ENCODE measurements at places on chromosomes 13 and 19.

DNA sequence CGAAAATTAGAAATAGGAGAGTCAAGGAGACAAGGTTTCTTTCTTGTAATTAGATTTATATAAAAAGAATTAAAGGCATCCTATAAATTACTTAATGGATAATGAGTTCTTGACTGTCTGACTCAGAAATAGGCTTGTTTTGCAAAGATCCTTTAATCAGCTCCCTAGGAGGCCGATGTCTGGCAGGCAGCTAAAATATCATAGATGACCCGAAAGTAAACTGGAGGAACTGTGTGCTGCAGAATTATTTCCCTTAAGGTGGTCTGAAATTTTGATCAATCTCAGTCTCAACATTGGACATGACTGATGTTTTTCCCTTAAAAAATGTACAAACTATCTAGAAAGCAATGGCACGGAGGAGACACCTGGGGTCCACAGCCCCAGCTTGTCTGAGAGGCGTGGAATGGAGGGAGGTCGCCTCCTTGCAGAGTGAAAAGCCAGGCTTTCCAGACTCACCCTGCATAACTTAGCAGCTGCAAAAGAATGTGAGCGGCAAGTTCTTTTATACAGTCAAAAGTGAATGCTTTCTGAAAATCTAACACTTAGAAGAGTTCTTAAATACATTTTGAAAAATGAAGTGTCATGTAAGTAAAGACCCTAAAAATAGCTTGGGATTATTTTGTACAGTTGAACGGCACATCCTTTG, 44.8 kb downstream of the MBNL2 start:
- no peak for DNase-seq

DNA sequence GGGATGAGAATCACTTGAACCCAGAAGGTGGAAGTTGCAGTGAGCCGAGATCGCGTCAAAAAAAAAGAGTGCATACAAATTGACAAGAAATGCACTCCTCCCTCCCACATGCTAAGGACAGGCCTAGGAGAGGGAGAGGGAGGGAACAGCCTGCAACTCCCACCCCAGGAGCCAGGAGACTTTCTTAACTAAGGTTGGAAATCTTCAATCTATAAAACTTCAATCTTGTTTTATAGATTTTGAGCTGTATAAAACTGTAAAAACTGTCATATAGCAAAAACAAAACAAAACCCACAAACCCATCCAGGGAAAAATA, 1.3 kb upstream of the SYCN start:
- no peak for DNase-seq

GRCh38 chr19:58407658-58408151, 744 bp upstream of the ZNF584 start:
- no peak for DNase-seq

GRCh38 chr19:35895911-35896642, 4.3 kb downstream of the NFKBID start:
- DNase-seq = no peak

DNA sequence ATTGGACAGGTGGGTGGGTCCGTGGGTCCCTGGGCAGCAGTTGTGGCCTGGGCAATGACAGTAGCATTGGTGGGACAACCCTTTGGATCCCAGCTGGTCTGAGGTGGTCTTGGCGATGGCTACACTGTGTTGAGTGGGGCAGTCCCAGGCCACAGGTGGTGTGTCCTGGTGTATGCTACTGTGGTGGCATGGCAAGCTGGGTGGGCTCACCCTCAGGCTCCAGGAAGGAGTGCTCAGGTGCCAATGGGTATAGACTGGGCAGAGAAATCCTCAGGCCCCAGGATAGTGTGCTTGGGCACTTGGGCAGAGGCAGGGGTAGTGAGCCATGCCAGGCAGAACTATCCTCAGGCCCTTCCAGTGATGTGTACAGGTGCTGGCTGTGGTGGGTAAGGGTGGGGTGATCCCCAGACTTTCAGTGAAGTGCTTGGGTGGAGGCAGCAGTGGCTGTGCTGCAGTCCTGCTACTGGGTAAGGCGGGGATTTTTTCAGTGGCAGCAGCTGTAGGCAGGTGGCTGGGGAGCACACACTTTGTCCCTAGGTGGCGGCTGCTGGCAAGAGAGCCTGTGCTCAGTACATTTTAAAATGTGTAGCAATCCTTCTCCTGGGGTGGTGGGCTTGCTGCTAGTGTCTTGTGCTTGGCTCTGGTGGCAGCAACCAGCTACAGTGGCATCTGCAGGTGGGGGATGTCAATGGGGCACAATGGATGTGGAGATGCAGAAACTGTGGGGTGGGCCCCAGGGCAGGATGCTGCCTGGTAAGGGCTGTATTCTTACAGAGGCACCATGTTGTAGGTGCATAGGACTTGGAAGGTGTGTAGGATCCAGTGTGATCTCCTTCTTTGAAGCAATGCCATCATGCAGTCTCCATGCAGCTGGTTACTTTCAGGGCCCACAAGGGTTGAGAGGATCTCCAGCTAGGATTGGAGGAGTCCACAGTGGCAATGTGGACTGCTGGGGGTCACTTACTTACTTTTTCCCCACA, 64.9 kb downstream of the DNAJC3 start:
- no peak for DNase-seq

DNA sequence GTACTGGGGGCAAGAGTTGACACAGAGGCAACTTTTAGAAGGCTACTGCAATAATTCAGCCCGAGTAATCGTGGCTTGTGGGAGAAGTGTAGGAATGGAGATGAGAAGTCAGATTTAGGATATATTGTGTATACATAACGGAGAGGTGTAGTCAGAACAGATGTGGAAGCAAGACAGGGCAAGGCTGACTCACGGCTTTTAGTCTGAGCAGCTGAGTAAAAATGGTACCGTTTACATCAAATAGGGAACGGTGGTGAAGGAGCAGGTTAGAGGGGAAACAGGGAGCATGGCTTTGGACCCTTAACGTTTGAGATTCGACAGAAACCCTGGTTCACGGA, 796 bp upstream of the LSM14A start:
- DNase-seq = no peak

DNA sequence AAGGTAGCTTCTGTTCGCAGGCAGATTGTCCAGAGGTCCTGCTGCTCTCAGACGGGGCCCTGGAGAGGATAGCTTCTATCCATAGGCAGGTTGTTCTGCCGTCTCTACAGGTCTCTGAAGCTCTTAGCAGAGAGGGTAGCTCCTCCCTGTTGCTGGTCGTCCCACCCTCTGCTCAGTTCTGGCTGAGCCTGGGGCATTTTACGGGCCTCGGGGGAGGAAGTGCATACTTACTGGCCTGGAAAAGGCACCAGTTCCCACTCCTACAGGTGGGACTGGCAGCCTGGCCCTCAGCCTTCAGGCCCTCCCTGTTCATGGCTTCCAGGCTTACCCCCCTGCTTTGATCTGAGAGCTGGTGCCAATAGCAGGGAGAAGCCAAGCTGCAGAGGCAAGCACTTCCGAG, 42.3 kb downstream of the USPL1 start:
- no peak for DNase-seq

DNA sequence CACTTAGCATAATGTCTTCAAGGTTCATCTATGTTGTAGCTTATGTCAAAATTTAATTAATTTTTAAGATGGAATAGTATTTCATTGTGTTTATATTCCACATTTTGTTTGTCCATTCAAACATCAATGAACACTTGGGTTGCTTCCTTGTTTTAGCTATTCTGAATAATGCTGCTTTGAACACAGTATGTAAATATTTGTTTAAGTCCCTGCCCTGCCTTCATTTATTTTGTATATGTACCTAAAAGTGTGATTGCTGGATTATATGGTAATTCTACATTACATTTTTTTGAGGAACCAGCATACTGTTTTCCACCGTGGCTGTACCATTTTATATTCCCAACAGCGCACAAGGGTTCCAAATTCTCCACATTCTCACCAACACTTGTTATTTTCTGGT, 17.6 kb upstream of the SUCLA2 start:
- DNase-seq = no peak

GRCh38 chr19:47331931-47332547, at the start of gene C5AR2:
Gene C5AR2 (plus strand): TSS chr19:47332175. CDS start chr19:47340800, 8,625 bp downstream.
- DNase-seq = no peak

- DNase-seq = no peak
Observed at GRCh38 chr13:113548778-113549621, 35.6 kb upstream of the TFDP1 start.

GRCh38 chr13:89227356-89227755, 1556.2 kb downstream of the SLITRK5 start:
- no peak for DNase-seq

DNA sequence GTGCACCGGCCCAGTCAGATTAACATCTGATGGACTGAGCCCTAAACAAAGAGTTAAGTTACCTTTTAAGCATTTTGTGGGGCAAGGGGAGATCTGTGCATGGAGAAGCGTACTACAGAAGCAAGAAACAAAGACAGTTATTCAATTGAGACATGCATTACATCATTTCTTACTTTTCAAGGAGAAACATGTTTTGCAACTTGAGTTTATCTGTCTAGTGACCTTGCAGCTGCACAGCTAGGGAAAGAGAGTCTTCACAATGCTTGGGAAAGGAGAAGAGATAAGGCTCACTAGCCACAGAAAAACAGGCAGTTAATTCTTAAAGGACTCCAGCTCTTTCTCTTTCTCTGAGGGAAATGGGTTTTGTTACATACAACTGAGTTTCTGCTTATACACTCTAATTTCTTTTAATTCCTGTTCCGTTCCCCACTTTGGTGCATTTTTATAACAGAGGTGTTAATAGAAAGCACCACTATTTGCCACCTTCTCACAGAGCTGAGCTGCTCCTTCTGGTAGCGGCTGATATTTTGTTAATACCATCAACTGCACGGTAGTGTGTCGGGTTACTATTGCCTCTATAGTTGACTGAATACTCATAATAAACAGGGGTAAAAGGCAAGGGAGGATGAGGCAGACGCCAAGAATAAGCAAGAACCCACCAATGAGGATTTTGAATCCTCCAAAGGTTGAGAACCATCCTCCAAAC, 55.9 kb downstream of the ZNF431 start:
- no peak for DNase-seq

DNA sequence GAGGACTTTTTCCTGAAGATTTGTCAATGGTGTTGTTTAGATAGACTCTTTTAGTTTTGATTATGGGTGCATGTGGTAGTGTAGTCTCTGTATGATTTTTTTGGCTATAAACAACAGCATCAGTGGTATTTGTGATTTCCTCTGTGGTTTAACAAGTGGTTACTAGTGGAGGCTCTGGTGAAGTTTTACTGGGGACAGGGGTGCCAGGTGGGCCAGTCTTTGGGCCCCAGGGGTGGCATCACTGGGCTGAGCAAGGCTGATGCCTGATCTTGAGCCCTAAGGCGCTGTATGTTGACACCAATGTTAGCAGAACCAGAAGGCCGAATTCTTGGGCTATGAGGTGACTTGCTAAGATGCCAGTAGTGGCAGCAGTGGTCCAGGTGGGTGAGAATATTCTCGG, 811.4 kb downstream of the DACH1 start:
- no peak for DNase-seq

- DNase-seq = no peak
Observed at GRCh38 chr19:34131100-34131499, 41.2 kb upstream of the LSM14A start.

GRCh38 chr13:67238277-67238859, 8.2 kb upstream of the PCDH9 start:
- DNase-seq = no peak

DNA sequence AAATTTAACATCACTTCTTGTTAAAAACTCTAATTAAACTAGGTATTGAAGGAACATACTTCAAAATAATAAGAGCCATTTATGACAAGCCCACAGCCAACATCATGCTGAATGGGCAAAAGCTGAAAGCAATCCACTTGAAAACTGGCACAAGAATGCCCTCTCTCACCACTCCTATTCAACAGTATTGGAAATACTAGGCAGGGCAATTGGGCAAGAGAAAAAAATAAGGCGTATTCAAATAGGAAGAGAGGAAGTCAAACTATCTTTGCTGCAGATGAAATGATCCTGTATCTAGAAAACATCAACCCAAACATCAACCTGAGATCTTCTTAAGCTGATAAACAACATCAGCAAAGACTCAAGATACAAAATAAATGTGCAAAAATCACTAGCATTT, 15.6 kb upstream of the LILRB1 start:
- DNase-seq = no peak

DNA sequence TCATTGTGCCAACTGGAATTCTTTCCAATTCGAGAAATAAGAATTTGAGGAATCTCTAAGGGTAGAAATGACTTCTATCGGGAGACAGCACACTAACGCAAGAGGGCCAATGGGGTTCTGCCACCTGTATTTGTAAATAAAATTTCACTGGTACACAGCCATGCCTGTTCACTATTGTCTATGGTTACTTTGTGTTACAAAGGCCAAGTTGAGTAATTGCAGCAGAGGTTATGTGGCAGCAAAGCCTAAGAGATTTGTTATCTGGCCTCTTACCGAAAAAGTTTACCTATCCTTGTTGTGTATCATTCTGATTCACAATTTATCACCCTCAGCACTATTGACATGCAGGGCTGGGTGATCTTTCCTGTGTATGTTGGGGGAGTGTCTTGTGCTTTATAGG, 278.0 kb downstream of the KLF5 start:
- DNase-seq = no peak

DNA sequence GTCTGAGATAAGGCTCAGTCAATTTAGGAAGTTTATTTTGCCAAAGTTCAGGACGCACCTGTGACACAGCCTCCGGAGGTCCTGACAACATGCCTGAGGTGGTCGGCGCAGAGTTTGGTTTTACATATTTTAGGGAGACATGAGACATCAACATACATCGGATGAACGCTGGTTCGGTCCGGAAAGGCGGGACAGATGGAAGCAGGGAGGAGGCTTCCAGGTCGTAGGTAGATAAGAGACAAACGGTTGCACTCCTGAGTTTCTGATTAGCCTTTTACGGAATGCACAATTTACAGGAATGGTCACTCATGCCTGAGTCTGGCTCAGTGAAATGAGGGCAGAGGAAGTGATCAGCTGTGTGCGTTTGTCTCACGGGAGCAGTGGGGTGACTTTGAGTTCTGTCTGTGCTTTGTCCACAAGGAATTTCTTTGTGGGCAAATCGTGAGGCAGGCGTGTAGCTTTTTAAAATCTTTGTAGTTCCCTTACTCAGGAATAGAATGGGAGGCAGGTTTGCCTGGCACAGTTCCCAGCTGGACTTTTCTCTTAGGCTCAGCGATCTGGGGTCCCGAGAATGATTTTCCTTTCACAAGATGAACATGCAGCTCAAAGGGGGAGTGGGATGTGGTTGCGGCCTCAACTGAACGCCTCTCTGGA, 36.2 kb downstream of the C13orf46 start:
- DNase-seq = no peak

Measured in stimulated activated CD4-positive, alpha-beta T cell treated with anti-CD3 and anti-CD28 coated beads, TNF-alpha, amount 100 ng/mL, for 24 hours (primary cell).